Stimulated activated CD4-positive, alpha-beta T cell treated with anti-CD3 and anti-CD28 coated beads, Interleukin-2, amount 100 ng/mL, for 24 hours (primary cell): ENCODE measurements at places on chromosomes 11 and 22.
A peak's percentile ranks its signal among the peaks of the same experiment; 100 is the strongest.

DNA sequence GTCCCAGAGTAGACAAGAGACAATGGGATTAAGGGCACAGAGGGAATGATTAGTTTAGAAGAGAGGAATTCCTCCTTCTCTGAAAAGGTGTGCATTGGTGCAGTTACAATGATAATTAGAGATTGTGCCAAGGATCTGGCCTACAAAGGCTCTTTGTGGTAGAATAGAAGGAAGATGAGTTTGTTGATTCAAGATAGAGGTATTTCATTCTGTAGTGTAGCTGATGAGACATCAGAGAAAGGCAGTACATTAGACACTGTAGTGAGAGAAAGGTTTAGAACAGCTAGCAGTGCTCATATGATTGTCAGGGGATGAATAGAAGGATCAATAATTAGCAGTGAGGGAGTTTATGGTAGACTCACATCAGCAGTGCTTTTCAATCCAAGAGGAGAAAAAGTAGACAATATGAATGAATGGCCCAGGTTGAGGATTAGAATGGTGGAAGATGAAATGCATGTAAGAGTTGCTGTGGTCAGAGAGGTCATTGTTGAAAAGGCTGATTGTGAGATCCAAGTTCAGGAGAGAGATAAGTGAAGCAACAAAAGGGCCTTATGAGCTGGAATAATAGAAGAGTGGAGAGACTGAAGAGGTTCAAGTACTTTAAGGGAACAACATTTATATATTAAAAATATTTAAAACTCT lies 28.9 kb downstream of the SIK2 start:
- DNase-seq = no peak

- no peak for DNase-seq
These were observed 58.6 kb downstream of the SC5D start for GRCh38 chr11:121351083-121351630.

DNA sequence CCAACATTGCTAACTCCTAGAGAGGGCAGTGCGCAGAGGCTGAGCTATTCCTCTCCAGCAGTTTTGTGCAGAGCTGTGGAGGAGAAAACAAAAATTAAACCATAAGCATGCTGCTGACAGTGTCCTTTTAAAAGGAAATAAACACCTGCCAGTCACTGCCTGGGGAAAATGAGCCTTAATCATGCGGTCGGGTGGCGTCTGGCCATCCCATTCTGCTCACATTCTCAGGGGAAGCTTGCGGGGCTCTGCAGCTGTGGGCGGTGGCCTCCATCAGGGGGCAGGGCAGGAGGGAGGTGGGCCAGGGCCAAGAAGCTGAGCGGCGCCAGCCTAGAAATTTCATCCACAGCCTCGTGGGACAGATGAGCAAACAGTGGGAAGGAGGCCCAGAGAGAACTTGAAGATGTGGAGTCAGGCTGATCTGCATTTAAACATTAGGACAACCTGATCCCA lies 71.0 kb upstream of the TP53I11 start:
- no peak for DNase-seq

DNA sequence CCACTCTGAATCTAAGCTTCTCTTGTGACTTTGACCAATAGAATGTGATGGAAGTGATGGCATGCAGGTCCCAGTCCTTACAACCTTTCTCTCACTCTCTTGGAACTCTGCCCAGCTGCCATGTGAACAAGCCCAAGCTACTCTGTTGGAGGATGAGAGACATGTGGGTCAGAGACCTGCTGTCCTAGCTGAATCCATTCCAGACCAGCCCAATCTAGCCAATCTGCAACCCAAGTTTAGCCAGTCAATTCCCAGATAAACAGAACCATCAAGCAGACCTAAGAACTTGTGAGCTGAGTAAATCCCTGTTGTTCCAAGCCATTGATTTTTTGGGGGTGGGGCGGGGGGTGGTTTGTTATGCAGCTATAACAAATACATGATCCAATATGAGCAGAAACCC lies 69.2 kb upstream of the GRK3 start:
- no peak for DNase-seq

DNA sequence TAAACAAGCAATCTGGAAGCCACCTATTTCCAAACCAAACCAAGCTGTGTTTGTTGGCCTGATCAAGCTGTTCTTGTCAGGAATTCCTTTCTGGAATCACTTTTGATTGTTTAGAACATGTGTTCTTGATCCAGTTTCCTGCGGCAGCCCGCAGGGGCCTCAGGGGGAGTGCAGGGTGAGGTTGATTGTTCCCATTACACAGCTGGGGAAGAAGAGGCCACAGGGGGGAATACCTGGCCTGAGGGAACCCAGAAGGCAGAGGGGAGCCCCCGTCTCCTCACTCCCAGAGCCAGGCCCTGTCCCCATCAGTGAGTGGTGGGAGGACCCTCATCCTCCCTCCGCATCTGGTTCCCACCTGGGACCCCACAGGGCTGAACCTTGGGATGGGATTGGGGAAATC lies 4.2 kb downstream of the MRGPRD start:
- no peak for DNase-seq

DNA sequence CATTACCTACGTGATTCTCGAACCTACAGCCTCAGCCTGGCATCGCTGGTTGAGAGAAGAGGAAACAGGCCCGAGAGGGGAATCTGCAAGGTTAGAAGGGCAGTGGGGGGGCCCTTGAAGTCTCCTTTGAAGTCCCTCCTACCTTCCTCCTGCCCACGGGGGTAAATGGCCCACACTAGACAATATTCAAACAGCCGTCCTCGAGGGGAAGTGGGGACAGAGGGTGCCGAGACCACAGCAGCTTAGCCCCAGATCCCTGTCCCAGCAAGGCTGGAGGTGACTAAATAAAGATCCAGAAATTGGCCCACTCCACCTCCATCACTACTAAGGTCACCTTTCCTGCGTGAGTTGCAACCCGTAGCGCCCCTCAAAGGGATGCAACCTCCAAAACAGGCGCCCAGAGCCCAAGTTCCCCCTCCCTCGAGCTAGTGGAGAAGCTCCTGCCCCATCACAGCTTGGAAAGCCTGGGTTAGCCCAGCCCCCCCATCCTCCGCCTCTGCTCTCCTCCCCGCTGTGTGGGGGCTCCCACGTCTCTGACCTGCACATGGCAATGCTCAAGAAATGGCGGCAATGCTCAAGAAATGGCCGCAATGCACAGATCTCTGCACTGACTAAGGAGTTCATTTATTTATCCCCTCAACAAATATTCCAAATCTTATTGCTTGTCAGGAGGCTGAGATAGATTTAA lies 788 bp upstream of the RASL10A start:
- DNase-seq = no peak

- DNase-seq = no peak
These were observed 47.8 kb downstream of the ARHGAP42 start for GRCh38 chr11:100734743-100735527.

GRCh38 chr11:130464291-130464812 lies 15.9 kb downstream of the ADAMTS15 start:
- DNase-seq = no peak

GRCh38 chr11:117438371-117439000 lies 110.8 kb downstream of the CEP164 start:
- peak; percentile 43 for DNase-seq

DNA sequence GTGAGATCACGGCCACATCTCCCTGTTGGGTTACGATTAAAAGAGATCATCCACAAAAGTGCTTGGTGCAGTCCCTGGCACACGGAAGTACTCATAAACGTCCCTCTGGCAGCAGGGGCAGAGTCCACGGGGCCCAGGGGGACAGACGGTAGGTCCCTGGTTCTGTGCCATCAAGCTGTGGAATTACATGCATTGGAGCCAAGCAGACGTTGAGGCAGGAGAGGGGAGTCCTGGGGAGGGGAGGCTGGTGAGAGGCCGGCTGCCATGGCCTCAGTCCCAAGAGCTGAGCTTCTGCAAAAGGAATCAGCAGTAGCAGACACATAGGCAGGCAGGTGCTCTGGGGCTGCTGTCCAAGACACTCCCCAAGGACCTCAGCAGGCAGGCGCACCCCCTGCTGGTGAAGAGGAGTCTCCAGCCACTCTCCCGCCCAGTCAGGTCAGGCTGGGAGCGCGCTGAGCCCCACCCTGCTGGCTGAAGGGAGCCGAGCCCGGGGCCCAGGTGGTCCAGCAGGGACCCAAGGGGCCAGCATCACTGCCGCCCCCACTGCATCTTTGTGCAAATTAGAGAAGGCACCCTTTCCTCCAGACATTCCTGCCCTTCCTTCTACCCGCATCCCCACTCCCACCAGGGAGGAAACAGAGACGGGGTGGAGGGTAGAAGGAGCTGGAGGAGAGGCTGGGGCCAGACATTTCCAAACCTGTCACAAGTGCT lies 7.6 kb upstream of the KCTD17 start:
- DNase-seq = peak; percentile 52

GRCh38 chr22:23178512-23179254 lies 1.6 kb upstream of the BCR start:
- DNase-seq = peak; percentile 72

DNA sequence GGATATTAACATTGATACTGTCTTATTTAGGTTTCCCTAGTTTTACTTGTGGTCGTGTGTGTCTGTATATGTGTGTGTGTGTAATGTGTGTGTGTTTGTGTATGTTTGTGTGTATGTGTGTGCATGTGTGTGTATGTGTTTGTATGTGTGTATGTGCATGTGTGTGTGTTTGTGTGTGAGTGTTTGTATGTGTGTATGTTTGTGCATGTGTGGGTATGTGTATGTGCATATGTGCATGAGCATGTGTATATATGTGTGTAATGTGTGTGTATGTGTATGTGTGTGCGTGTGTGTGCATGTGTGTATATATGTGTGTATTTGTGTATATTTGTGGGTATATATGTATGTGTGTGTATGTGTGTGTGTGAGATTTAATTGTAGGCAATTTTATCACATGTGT lies 17.3 kb upstream of the DNAL4 start:
- no peak for DNase-seq

GRCh38 chr11:78453140-78453935 lies 35.7 kb upstream of the GAB2 start:
- no peak for DNase-seq

- DNase-seq = no peak
These were observed 41.1 kb upstream of the NARS2 start for GRCh38 chr11:78615724-78616123.

DNA sequence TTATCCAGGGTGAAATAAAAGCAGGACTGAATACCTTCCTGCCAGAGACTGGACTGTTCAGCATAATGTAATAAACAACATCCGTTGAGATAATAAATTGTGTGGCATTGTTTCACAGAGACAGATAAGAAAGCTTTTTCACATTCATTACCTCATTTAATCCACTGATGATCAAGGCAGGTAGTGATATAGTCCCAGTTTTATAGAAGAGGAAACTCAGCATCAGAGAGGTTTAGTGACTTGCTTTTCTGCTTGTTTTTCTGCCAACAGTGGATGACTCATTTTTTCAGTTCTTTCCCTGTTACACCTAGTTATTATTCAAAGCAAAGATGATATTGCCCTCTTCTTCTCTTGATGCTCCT lies 4.0 kb downstream of the MYO18B start:
- DNase-seq = no peak

DNA sequence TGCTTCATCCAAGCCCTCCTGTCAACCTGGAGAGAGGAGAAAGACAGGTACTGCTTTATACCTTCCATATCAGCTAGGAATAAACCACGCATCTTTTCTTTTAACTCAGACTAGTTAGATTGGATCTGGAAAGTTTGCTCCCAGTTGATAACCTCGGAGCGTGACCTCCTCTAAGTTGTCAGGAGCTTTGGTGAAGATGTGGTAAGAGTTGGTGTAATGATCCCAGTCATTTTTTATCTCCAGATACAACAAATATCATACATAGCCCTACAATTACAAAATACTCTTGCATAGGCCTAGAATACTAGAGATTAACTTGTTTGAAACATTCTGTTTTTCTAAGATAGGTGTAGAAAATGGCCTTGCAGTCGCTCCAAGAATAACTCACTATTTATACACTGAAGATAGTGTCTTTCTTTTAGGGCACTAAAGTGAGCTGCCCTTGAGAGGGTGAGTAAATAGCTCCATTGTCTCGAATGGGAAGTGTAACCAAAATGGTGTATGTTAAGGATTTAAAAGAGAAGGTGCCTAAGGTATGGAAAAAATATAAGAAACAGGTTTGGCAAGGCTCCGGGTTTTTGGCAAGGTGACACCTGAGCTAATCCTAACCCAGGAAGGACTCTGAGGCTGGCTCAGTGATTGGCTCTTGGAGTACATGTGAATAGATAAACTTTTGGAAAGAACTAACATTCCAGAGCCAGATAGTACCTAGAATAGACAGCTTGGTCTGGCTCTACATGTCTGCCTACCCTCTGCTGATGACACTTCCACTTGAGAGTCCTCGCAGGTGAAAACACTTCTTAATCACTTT lies 59.4 kb downstream of the GLYATL1 start:
- no peak for DNase-seq

DNA sequence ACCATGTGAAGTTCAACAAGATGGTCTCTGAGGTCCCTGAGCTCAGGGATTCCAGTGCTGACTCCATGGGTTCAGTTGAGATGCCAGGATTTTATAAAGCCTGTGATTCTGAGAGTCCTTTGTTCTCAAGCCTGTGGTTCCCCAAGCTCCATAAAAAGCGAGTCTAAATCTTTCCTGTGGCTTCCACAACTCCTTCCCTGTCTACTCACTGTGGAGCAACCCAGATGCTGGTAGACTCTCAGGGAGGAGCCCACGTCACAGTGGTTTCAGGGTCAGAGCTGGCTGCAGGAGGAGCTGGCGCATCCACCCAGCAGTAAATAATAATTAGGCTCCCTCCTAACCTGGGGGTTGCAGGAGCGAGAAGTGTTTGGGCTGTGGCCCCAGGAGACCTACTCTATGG lies 2.0 kb upstream of the RELT start:
- no peak for DNase-seq

- DNase-seq = no peak
These were observed 46.7 kb upstream of the PARVG start for GRCh38 chr22:44133901-44134571.

DNA sequence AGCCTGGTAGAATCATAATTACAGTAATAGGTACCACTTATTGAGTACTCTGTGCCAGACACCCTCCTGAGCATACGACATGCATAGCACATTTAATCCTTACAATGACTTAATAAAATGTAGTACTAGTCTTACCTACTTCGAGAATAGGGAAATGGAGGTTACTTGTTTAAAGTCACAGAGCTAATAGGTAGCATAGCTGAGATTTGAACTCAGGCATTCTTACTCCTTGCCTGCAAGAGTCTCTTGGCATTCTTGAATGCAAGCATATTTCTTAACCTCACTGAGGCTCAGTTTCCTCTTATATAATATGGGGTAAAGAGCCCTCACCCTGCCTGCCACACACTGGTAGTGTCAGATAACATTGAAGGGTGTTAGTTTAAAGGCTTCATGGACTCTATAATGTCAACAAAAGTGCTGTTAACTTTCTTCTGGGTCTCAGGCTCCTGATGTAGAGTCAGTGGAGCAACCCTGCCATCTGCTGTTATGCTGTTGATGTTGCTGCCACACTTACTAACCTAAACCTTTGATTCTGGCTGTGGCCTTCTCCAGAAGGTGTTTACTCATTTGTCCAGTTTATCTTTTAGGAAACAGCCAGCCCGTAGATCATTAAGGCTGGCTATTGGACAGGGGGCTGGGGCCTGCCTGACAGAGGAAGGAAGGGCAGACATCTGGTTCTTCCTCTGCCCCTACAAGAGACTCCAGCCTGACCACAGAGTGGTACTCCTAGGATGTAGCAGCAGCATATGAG lies 18.9 kb downstream of the LIMK2 start:
- DNase-seq = peak; percentile 39

GRCh38 chr11:47396049-47396320 lies 12.4 kb upstream of the SLC39A13 start:
- DNase-seq = no peak

GRCh38 chr11:60305906-60306619 lies 21.0 kb upstream of the MS4A6E start:
- no peak for DNase-seq
